ENCODE measurements at places on chromosomes 11 and 22.
A peak's percentile ranks its signal among the peaks of the same experiment; 100 is the strongest.

DNA sequence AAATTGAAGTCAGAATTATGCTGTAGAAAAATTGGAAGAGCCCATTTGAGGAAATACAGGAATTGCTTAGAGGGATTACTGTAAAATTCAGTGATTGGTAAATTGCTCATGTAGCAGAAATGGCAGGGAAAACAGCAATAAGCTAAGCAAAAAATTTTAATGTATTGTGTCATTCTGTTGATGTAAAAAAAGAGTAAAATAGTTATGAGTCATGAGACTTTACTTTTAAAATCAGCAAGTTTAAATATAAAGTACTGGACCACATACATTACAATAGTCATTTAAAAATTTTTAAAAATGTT lies 10.4 kb downstream of the PDHX start:
- no peak for DNase-seq

DNA sequence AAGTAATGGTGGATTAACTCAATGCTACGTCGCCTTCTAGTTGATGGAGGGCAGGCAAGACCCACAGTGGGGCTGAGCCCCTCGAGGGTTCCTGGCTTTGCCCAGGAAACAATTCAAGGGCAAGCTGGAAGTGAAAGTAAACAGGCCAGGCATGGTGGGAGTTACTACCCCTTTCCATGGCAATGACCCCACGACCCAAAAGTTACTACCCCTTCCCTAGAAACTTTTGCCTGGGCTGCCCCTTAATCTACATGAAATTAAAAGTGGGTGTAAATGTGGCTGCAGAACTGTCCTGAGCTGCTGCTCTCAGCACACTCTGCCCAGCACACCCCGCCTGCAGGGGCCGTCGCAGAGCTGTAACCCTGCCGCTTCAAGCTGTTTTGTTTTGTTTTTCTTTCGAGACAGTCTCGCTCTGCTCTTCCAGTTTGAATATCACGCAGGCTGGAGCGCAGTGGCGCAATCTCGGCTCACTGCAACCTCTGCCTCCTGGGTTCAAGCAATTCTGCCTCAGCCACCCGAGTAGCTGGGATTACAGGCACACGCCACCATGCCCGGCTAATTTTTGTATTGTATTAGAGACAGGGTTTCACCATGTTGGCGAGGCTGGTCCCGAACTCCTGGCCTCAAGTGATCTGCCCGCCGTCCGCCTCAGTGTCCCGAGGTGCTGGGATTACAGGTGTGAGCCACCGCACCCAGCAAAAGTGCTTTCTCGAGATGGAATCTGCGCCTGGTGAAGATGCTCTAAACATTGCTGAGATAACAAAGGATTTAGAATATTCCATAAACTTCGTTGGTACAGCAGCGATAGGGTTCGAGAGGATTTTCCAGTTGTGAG lies 5.9 kb upstream of the RNH1 start:
- DNase-seq, result no peak

GRCh38 chr11:70097783-70098563 lies 19.9 kb downstream of the ANO1 start:
- DNase-seq, result no peak

GRCh38 chr11:102302241-102302640 lies 15.0 kb upstream of the BIRC3 start:
- DNase-seq, result no peak

DNA sequence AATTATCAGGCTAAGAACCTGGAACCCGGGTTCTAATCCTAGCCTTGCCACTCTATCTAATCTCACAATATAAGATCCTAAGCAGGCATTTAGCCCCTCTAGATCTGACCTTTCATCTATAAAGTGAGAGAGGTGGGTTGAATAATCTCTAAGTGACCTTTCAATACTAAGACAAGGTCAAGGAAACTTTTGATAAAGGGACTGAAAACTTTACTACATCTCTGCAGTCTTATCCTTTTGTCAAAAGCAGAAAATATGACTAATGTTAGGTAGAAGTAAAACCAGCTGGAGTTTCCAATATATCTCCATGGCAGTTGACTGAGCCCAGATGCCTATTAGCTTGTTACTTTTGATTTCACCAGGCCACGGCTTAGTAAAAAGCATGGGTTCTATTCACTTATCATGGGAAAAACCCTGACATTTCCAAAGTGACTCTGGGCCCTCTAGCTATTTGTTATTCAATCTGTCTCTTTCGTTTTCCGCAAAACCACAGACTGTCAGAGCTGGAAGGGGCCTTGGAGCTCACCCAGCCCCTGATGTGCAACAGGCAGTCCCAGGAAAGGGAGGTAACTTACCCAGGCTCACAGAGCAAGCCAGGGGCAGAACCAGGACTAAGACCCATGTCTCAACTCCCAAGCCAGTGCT lies 75.8 kb downstream of the RAB30 start:
- DNase-seq, result no peak

GRCh38 chr11:118081241-118081958 lies 4.5 kb downstream of the TMPRSS4 start:
- DNase-seq, result no peak

DNA sequence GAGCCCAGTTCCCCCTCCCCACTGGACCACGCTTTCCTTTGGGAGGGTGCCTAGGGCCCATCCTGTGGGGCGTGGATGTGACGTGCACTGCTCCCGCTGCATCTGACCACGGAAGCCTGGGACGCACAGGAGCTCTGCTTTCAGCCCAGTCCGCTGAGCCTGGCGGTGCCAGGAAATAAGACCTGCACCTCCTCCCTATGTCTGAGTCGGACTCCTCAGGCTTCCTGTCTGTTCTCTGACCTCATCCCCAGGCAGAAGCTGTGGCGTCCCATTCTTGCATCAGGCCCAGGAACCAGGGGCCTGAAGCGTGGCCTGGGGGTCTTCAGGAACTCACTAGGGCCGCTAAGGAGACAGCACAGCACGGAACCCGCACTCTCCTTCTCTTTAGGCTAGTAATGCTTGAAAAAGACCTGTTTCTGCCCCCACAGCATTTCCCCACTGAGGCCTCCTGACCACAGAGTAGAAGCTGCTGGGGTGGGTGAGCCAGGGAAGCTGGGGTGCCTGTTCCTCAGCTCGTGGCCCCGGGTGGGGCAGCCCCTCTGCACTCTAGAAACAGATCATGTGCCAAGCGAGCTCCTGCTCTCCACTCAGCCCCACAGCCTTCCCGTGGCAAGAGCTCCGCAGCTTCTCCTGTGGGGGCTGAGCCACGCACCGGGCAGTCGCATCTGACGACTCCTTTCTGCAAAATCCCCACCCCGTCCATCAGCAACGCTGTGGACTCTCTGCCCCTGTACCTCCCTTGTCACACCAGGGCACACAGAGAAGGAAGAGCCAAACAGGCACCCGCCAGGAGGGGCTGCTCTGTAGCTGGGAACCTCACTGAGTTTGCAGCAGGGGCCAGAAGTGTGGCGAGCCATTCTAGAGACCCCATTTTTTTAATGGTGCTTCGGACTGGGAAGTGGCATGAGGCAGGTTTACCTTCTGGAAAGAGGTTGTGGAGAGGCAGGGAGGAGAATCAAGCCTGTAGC lies 22.6 kb downstream of the MOV10L1 start:
- DNase-seq, result no peak

- DNase-seq, result no peak
These were observed 3.1 kb downstream of the C1QTNF6 start for GRCh38 chr22:37184816-37185541.

- DNase-seq, result no peak
These were observed 412.4 kb upstream of the CADM1 start for GRCh38 chr11:115916608-115917007.

GRCh38 chr11:2892215-2892966 lies 6.8 kb upstream of the CDKN1C start:
- DNase-seq, result peak; percentile 95

DNA sequence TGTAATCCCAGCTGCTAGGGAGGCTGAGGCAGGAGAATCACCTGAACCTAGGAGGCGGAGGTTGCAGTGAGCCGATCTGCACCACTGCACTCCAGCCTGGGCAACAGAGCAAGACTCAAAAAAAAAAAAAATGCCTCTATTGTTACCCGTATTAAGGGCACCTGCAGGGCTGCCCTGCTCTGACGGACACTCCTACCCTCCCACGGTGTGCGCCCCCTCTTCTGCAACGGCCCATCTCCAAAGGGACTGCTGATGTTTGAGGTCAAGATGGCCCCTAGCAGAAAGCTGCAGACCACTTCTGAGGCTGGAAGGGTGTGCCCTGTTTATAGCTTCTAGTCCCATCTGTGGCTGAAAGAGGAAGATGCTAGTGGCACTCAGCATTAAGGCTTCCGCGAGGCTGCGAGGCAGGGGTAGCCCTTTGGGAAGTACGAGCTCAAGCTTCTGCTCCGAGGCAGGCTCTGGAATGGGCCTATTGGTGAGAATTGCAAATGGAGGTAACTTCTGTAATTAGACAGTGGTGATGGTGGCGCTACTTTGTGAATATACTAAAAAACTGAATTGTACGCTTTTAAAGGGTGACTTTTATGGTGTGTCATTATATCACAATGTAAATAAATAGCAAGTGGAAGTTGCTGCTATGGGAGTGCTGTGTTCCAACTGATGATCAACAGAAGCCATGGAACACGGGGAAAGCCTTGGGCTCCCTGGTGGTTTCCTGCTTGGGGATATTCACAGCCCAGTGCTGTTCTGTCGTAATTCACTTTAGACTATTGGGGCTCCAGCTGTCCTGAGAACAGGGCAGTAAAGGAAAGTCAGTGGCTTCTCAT lies 24.3 kb downstream of the ARFGAP2 start:
- no peak for DNase-seq

GRCh38 chr11:118156531-118157185 lies 4.0 kb upstream of the SCN4B start:
- DNase-seq, result peak; percentile 70

DNA sequence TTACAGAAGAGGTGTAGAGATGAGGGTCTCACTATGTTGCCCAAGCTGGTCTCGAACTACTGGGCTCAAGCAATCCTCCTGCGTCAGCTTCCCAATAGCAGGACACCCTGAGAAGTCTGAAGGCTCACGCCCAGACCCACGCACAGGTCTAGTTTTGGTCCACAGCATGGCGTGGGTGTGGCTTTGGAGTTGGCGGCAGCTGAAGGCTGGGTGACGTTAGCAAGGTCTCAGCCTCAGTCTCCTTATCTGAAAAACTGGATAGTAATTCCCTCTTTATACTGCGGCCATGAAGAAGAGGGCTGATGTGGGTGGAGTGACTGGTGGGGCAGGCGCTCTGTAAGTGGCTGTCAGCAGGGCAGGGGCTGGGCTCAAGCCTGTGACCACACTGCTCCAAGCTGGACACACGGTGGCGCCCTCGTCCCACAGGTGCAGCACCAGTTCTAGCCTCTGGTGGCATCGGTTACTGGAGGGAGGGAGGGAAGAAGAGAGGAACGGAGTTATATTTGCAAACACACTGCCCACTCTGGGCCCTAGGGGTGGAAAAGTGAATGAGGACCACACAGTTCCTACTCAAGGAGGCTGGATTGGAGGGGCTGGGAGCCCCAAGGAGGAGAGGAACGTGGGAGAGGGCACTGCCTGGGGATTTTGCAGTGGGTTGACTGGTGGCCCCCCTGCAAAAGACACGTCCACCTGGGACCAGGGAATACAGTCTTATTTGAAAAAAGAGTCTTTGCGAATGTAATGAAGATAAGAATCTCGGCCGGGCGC lies 19.6 kb upstream of the CARD10 start:
- peak; percentile 92 for DNase-seq

DNA sequence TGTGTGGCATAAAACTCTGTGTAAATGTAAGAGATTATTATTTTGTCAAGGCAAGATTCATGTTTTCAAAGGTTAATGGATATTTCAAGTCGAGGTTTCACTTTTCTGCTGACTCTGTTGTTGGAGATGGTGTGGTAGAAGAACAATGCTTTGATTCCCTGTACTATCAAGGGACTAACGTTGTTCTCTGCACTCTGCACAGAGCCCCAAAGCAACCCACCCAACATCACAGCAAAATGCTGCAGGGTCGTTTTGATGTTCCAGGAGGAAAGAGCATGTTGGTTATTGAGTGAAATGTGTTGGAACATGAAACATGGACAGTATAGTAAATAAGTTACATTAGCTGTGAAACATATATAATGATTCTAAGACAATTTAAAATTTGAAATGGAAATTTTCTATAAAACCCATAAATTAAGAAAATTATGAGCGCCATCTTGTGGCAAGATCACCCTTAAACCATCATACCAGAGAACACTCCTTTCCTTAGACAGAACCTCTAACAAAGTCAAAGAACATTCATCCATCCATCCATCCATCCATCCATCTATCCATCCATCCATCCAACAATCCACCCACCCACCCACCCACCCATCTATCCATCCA lies 164.4 kb upstream of the ZBED5 start:
- peak; percentile 12 for DNase-seq

- DNase-seq, result no peak
These were observed 3.2 kb downstream of the CD6 start for GRCh38 chr11:60974726-60975125.

DNA sequence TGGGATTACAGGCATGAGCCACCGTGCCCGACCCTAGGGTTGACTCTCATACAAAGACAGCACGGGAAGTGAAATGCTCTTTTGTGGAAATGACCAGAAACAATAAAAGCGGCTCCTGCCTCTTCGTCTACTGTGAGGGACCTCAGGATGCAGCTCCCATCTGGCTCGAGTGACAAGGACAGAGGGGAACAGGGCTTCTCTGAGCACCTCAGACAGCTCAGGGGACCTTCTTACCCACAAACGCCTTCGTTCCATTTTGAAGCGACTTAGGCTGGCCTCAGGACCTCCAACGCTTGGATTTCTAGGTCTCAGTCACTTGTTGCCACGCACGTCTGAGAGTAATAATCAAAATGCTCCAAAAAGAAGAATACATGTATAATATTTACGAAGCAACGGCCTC lies 2.5 kb downstream of the PRAME start:
- DNase-seq, result no peak

- DNase-seq, result no peak
These were observed 83.7 kb downstream of the STIM1 start for GRCh38 chr11:3939211-3939610.

GRCh38 chr22:30754971-30755758 lies 60.5 kb downstream of the OSBP2 start:
- DNase-seq, result peak; percentile 76

GRCh38 chr11:130261571-130261970 lies 53.1 kb downstream of the ZBTB44 start:
- DNase-seq, result no peak

- DNase-seq, result no peak
These were observed 10.4 kb downstream of the ALG12 start for GRCh38 chr22:49907807-49908206.

DNA sequence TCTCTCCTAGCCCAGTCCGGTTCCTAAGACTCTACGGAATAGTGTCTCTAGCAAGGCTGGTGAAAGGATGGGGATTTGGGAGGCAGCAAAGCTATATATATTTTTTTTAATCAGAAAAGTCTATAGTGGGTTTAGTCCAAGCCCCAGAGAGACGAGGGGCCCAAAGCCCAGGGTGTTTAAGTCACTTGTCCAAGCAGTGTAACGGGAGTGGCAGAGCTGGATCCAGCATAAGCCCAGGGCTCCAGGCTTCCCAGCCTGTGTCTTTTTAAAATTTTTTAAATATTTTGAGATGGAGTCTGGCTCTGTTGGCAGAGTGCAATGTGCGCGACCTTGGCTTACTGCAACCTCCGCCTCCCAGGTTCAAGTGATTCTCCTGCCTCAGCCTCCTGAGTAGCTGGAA lies 6.8 kb downstream of the GRIK4 start:
- no peak for DNase-seq

GRCh38 chr11:124762624-124763155 lies 600 bp upstream of the ESAM start:
- DNase-seq, result no peak

- peak; percentile 64 for DNase-seq
These were observed 1.3 kb upstream of the ESAM start for GRCh38 chr11:124763156-124763947.

- no peak for DNase-seq
These were observed 1.4 kb upstream of the YAP1 start for GRCh38 chr11:102108734-102109440.

GRCh38 chr22:26095256-26095956 lies 73.9 kb upstream of the SEZ6L start:
- no peak for DNase-seq

- DNase-seq, result no peak
These were observed 58.2 kb downstream of the SERGEF start for GRCh38 chr11:17954395-17955252.

All from HuH-7 (cell line).